ENCODE measurements at places on chromosomes 7 and 10.

DNA sequence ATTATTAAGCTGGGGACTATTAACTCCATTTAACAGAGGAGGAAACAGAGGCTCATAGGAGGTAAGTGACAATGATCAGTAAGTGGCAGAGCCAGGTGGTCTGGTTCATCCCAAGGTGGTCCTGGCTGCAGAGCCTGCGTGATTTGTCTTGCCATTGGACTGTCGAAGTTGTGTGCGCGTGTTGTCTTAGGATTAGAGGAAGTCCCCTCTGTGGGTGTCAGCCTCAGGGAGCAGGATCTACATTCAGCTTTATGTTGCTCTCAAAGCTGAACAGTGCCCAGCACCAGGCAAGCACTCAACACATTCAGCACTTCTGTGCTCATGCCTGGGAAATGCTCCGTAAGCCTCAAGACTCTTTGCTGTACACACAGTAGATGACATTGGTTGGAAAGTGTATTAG is 139.5 kb downstream of the HERPUD2 start:
- DNase-seq: no peak

GRCh38 chr7:48088559-48089045 is 463 bp upstream of the UPP1 start:
- DNase-seq: no peak

- no peak for DNase-seq
Observed at GRCh38 chr7:140059273-140060242, 3.2 kb downstream of the PARP12 start.

DNA sequence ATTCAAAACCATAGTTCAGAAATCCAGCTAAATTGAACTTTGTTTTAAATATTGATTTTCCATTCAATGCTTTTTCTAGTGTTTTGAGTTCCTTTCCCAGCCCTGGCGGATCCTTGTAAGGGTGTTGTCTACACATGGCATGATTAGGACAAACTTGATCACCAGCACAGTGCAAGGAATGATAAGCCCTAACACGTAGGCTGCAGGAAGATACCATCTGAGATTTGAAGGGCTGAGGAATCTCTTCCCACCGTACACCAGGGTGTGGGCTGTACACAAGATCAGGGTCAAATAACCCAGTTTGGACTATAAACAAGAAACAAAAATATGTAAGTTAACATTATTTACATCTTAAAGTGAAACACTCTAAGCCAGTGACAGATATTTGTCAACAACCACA is 27.4 kb downstream of the STEAP4 start:
- no peak for DNase-seq

- DNase-seq: no peak
Observed at GRCh38 chr10:87804939-87805569, 13.0 kb downstream of the ATAD1 start.

- DNase-seq: peak; percentile 25
Observed at GRCh38 chr10:47008769-47009168, 97.5 kb downstream of the PTPN20 start.

DNA sequence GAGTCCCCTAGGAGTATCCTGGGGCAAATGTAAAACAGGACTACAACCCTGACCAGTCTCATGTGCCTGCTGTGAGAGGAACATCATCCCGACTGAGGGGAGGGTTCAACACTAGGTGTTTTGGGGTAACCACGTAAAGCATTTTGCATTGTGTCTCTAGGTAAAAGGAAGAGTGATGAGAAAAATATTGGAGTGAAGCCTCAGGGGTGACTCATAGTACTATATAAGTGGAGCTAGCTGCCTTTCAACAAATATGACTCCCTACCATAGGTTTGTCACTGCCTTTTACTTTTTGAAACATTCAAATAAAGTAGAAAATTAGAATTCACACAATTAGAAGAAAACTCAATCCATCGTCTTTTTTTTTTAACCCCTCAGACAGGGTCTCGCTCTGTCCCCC is 2.6 kb upstream of the CAMK2G start:
- no peak for DNase-seq

DNA sequence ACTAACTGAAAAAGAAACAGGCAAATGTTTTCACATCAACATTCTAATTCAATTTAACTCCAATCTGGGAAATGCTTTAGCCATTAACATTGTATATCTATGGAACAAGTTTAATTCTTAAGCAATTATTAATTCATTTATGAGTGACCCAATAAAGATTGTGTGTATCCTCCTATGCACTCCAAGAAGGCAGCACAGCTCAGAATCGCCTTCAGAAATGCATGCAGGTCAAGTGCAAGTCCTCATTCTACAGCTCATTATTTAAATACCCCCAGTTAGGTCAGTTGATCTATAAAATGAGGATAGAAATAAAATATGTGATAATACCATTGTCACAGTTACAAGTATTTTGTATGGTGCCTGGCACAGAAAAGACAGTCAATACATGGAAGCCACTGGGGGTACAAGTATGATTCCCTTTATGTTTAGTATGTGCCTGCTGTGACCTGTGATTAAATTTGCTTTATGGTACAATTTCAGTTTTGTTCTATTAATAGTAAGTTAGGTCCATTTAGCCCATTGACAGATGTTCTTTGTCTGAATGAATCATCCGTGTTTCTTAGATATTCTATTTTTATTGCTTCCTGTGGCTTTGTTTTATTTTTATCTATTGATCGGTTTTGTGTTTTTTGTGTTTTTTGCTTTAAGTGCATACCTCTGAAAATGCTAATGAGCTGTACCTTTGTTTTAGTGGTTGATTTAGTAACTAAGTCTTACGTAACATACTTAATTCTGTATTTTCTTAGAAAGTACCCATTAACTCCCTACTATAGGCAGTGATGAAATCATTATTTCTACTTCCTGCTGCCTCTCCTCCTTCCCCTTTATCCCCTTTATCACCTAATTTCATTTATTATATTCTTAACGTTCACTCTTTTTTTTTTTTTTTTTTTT is 42.8 kb downstream of the CPXM2 start:
- DNase-seq: no peak

- no peak for DNase-seq
Observed at GRCh38 chr10:58372607-58373441, 12.4 kb upstream of the TFAM start.

GRCh38 chr10:13528875-13529713 is at the start of gene BEND7:
Gene BEND7, minus strand, starts transcription at chr10:13529014. Its CDS starts 481 bp downstream, at chr10:13528533.
- peak; percentile 93 for DNase-seq

- peak; percentile 65 for DNase-seq
Observed at GRCh38 chr7:91034459-91035368, 229.5 kb upstream of the FZD1 start.

DNA sequence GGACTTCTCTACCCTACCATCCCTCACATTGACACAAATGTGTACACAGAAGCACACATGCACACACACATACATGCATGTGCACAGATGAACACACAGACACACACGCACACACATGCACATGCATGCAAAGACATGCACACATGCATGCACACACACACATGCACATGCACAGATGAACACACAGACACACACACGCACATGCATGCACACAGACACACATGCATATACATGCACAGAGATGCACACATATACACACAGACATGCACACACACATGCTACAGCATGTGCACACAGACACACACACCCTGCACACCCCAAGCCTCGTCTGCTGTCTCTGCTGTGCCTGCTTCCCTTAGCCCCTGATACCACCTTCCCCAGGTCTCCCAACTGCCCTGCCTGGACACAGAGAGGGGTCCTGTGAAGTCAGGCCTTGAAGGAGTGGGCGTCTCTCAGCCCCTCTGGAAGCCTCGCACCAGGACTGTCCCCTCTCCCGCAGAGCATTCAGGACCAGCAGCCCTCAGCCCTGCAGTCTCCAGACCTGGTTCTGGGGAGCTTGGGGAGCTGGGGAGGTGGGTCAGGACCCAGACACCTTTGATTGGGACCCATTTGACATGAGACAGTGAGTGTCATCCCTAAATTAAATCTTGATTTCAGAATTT is 181.8 kb downstream of the DNAJB6 start:
- DNase-seq: no peak

DNA sequence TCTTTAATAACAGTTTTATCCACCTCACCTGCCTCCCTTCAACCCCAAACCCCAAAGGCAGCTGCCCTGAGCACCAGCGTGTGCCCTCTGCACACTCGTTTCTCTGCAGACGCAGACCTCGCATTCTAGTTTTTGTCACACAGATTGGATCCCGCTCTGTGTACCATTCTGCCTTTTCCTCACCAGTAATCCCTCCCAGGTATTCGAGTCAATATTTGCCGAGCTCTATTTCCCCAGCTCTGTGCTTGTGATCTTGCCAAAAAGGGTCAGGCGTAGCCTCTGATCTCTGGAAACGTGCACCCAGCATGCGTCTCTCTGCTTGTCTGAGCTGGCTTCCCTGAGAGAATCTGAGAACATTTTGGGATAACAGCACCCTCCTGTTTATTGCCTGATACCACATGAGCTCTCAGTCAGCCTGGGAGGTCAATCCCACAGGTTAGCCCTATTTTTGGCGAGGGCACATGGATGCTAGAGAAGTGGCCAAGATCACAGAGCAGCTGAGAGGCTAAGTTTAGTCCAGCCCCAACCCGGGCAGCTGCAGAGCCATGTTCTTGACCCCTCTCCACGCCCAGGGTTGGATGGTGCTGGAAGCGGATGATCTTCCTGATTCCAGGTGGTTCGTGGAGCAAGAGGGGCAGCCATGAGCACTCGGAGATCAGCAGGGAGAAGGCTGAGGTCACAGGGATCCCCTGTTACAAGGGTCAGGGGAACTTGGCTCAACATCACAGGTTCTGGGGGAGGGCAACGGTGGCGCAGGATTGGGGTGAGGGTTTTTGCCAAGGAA is 29.1 kb downstream of the FOXL3 start:
- DNase-seq: no peak
